ENCODE measurements at places on chromosomes 2 and 18.

- DNase-seq: no peak
Observed at GRCh38 chr2:241007880-241008710, 9.7 kb downstream of the SNED1 start.

GRCh38 chr2:121974897-121975661 is 219.6 kb downstream of the TSN start:
- peak; percentile 35 for DNase-seq

DNA sequence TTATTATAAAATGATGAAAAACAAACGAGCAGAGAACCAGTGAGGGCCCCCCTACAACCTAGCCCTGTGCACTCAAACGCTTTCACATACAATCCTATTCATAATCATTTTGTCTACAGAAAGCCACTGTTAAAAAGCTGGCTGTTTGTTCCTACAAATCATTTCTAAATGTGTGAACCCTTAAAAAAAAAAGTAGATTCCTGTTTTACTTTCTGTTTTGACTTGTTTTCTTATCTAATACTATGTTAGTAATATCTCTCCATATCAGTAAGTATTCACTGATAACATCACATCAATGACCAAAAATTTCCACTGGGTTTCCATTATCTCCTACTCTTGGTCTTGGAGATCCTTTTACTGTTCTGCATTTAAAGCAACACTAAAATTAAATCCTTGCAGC is 128.8 kb upstream of the TTC39C start:
- DNase-seq: no peak

DNA sequence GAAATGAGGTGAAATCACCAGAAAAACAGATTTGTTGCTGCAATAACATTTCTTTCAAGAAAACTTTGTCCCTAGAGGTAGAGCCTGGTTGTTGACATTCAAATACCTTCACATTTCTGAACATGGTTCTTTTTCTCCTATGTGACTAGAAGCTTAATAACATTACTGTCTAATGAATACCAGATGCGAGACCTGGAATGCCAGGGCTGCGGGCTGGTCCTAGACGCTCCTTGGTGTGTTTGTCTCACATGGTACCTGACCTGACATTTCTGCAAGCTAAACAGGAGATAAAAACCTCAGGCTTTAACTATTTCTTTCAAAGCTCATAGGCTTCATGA is 38.5 kb downstream of the ACKR3 start:
- no peak for DNase-seq

GRCh38 chr2:80438686-80439085 is 134.1 kb upstream of the LRRTM1 start:
- DNase-seq: no peak

DNA sequence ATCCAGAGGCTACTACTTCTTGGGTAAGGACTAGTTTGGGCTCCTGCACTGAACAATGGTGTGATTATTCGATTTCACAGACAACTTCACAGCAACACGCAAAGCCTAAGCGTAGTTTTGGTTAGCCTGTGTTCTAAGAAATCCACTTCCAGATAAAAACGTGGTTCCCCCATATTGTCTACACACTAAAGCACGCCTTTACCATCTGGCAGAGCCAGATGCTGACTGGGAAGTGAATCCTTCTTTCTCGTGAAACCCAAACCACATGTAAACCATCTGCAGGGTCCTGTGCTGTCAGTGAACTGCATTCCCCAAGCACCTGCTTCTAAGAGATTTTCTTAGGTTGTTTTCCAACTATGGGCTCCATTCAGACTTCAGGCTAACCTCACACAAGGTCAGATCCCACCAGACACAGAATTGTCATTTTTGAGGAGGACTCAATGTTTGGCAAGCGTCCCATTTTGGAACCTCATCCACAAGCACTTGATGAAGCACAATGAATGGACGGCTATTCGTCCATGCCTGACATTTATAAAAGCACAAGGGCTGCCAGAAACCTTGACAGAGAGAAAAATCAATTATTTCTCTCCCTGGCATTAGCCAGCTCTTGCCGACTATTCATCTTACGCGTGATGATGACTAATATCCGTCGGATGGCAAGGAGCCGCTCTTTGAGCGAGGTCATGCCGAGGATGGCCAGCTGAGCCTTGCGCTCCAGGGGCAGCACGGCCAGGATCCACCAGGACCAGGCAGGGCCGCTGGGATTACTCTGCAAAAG is 38.4 kb downstream of the LONRF2 start:
- no peak for DNase-seq

DNA sequence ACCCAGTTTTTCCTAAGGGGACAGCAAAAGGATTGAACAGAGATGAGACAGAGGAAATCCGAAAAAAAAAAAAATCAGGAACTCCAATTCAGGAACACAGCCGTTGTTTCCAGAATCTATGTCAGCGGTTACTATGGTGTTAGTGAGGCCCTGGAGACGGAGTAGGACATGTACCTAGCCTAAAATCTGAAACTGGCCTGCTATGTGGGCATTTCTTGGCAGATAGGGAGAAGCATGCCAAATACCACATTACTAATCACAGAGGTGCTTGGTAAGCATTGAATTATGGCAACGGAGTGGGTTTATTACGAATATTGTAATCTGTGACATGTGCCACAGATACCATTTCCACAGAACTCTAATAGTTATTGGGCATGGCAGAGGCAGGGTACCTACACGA is 530.6 kb downstream of the CCDC85A start:
- DNase-seq: no peak

DNA sequence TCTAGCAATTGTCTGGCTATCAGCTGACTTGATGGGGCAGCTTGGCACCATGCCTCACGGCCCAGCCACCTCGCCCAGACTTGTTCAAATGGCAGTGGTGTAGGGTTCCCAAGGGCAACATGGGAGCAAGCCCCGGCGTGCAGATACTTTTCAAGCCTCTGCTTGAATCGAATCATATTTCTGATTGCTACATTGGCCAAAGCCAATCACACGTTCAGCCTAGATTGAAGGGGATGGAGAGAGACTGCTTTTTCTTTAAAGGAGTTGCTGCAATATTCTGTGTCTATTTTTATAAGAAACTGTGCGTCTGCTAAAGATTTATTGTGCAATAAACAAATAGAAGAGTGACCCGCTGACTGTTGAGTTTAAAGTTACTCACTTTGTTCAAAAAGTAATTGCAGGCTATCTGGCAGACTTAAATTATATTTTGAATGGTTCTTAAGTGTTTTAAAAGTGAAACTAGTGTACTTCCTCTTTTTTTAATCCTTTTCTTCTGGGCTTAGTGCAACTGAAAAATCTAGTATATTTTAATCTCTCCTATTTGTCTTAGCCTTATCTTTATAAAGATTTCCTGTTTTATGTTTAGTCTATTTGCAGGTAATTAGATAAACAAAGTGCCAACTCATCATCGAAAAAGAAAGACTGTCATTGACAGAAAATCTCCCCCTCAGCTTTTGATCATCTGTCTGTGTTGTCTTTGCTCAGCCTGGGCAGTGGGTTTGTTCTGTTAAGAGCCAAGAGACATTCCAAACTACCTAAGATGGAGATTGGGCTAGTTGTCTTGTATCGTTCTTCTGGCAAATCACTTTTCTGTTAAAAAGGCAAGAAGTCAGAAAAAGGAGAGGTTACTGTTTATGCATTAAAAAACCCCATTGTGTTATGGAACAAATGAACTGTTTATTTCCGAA is 156.1 kb downstream of the TPGS2 start:
- peak; percentile 28 for DNase-seq

DNA sequence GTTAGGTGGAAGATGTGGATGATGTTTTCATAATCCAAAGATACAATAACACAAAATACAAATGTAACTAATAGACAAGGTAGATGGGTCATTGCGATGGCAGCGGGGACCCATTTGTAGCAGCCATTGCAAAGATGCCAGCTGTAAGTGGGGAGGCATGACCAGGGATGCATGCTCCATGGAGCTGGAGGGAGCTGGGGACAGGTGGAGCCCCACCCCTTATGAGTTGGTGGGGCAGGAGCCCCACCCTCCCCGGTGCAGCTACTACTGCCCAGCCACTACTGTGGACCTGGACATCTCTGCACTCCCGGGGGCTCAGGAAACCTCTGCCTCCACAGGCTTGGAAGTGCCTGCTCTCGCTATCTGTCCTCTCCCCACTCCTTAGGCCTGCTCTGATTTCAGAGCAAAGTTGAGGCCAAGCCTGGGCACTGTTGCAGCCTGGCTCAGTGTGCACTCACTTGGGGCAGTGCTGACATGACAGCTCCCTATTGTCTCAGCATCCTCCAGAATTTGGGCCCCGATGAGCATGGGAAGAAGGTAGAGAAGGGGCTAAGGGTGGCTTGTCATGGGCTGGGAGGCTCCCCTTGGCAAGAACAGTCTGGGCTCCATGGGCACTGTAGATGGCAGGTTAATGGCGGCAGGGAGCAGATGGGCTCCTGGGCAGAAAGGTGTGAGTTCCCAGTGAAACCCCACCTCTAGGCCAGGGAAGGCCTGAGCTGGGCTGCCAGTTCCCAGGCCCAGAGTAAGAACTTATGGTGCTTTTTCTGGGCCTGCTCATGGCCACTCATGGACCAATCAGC is 81.1 kb downstream of the ZNF804A start:
- DNase-seq: no peak

DNA sequence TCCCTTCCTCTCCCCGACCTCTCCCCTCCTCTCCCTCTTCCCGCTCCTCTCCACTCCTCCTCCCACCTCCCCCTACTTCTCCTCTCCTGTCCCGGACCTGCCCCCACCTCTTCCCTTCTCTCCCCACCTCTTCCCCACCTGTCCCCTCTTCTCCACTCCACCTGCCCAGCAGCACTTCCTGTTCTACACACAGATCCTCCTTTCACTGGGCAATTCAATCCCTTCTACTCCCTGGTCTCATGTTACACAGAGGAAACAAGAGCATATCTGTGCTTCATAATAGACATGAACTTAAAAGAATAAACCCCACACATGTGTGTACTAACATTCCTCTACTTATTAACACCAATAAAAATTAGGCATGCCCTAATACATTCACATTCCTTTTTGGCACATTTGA is 34.8 kb downstream of the TIMM21 start:
- no peak for DNase-seq

GRCh38 chr2:65834771-65835475 is 402.5 kb upstream of the SPRED2 start:
- no peak for DNase-seq

GRCh38 chr18:59712311-59712710 is 15.1 kb upstream of the CCBE1 start:
- DNase-seq: no peak

GRCh38 chr2:241334813-241335212 is 19.1 kb downstream of the SEPTIN2 start:
- no peak for DNase-seq

GRCh38 chr18:39753178-39753577 is 2187.6 kb upstream of the CELF4 start:
- no peak for DNase-seq

DNA sequence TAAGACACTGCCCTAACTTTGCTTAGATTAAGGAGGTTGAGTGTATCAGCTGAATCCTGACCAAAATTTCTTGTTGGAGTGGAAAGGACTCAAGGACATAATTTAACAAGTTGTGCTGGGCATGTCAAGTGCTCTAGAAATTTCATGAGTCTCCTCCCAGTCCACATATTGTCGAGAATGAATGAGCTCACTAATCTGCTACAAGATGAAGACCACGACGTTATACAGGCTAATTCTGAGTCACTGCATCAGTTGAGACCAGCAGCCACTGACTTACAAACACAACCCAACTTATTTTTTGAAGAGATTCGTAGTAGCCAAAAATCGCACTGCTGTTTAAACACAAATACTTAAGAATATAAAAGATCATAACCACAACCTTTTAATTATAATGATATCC is 28.7 kb upstream of the SLC8A1 start:
- no peak for DNase-seq

DNA sequence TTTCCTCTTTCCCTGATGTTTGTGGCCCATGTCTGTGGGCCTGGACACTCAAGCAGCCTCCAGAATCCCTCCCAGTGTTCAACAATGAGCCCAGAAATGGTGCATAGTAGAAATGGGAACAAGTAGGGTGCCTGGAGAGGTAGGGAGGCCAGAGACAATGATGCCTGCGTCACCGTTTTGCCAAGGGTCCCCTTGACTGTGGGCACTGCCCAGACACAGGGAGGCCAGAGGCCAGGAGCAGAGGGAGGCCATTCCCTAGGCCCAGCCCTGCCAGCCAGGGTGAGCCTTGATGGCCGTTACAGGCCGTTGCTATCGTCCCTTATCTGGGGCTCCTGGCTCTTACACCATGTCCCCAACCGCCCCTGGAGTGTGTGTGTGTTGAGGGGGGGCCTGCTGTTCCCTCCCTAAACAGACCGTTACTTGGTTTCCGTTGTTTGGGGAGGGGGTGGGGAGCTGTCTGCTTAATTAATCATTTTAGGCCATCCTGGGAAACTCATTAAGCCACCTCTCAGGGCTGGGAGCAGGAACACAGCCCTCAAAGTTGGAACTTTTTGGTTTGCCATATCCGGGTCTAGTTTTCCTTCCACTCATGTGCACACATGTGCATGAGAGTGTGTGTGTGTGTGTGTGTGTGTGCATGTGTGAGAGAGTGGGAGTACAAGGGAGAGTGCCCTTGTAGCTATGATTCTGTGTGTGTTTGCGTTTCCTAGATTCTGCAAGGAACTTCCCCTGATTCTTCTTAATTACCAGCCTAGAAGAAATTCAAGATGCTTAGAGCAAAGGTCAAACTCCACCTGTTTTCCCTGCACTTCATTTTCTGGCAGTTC is 135.2 kb upstream of the HAAO start:
- DNase-seq: no peak

- DNase-seq: no peak
Observed at GRCh38 chr2:52536929-52537460, 1230.6 kb upstream of the CHAC2 start.

DNA sequence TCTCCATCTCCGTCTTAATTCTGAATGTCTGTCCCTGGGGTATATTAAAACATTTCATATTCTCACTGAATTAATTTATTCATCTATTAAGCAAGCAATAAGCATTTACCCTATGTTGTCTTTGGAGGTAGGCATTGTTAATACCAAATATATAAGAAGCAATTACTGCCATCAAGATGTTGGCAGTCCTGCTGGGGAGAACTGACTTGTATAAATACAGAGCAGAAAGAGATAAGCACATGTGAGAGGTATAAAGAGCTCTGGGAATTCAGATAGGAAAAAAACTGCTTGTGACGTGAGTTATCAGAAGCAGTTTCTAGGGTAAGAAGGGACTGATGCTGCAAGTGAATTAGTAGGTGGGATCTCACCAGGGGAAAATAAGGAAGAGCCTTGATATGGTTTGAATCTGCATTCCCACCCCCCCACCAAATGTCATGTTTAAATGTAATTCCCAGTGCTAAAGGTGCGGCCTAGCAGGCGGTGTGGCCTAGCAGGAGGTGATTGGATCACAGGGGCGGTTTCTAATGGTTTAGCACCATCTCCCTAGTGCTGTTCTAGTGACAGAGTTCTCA is 286.8 kb downstream of the RAD51AP2 start:
- DNase-seq: no peak

- no peak for DNase-seq
Observed at GRCh38 chr2:43763091-43763490, 10.7 kb upstream of the DYNC2LI1 start.

GRCh38 chr2:172307800-172308199 is 119.6 kb upstream of the ITGA6 start:
- DNase-seq: peak; percentile 77

DNA sequence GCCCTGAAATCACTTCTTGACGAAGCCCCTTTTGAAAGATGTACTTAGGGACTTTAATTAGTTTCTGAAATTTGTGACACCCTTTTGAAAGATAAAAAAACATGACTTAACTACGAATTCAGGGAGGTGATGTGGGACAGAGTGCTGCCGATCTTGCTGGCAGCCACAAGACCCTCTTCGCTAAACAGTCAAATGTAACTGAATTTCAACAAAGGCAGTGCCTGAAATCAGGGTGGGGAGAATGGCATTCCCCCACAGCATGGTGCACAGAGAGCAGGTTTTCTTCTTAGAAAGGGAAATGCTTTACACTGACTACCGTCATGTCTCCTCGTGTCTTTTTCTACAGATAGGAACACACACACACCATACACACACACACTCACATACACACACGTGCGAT is 640.2 kb upstream of the POU3F3 start:
- no peak for DNase-seq
